ENCODE measurements at places on chromosomes 6 and 20.
A peak's percentile ranks its signal among the peaks of the same experiment; 100 is the strongest.

- no peak for DNase-seq
These were observed 63.6 kb upstream of the NOX3 start for GRCh38 chr6:155519176-155519738.

DNA sequence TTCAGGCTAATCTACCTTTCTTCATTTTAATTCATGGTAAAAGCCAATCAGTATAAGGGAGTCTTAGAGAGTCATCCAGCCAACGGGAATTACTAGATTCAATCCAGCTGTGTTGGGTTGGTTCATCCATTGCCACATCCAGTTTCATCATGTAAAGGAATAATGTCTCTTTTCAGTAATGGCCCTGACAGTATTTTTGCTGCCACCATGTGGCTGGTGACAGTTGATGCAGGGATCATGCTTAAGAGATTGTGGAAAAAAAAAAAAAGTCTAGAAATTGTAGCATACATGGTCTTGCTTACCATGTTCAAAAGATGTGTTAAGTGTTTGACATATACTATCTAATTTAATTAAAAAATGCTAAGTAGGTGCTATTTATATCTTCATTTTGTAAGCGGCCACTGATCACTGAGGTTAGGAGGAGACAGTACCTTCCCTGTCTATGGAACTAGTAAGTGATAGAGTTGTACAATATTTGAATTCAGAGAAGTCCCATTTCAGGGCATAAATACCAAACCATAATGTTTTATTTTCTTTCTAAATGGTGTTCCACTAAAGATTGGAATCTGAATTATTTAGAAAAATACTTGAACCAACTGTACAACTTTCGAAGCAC, 135.9 kb downstream of the KHDRBS2 start:
- DNase-seq, result peak; percentile 27

DNA sequence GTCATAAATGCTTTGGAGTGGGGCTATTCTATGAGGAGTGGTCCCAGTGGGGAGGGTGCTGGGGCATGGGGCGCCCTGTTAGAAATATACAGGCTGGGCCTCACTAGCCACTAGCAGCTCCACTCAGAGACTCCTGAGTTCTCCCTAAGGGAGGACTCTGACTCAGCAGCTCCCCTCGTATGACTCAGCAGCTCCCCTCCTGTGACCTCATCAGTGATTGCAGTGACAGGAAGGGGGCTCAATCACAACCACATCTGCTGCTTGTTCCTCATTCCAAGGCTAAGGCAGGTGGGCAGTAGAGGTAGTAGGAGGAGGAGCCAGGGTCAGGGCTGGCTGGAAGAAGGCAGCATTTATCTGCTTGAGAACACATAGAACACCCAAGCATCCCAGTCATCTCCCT, 73.7 kb downstream of the PRND start:
- DNase-seq, result peak; percentile 72

GRCh38 chr20:2332711-2333110, 36.9 kb downstream of the TGM3 start:
- no peak for DNase-seq

GRCh38 chr20:59035381-59035780, 3.2 kb upstream of the ATP5F1E start:
- no peak for DNase-seq

DNA sequence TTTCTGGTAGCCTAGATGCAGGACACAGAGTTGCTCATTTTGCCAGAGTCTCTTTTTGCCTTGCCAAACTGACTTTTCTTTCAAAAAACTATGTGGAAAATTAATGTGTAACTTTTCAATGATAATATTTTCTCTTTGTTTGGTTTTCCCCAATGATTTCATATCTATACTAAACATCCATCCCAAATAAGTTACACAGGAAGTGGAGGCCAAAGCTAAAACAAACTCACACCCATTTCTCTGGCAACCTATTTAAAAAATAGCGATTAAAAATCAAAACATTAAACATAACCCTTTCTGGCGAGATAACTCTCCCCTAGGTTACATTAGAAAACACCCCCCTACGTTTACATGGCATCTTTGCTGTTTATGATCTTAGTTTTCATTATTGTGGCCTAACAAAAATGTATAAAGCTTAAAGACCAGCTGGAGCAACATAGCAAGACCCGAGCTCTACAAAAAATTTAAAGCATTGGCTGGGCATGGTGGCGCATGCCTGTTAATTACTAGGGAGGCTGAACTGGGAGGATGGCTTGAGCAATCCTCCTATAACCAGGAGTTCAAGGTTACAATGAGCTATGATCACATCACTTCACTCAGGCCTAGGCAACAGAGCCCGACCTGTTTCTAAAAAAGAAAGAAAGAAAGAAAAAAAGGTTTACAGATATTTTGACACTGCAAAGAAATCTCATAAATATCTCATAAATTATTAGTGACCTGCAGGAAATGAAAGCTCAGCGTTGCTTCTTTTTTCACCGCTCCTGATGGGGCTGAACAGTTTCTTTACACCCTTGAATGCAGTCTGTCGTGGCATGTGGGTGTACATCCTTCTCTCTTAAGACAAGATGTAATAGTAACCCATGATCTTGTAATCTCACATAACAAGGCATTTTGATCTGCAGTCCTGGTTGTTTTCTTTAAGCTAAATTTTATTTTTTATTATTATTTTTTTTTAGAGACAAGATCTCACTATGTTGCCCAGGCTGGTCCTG, 32.8 kb upstream of the CEP85L start:
- DNase-seq, result no peak

All from fibroblast of skin of scalp (primary cell).